ENCODE measurements at places on chromosomes 11 and 22.

DNA sequence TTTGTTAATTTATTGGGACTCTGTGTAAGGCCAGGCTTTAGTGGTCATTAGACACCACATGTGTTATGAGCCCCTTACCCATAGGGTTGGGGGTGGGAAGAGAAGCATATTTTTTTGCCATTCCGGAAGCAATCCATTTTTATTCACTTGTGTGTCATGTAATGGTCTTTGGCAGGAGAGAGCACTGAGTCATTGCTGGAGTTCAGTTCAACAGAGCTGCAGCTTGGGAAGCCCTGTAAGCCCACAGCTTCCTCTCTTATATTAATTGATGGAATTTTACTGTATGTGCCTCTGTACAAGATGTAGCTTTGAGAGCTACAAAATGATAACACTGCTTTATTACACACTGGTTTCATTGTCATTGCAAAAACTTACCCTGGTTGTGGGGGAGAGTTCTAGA is 177.3 kb upstream of the SORL1-AS1 start:
- DNase-seq: no peak

- no peak for DNase-seq
Observed at GRCh38 chr11:12170984-12171383, 60.6 kb downstream of the MICAL2 start.

GRCh38 chr11:74084796-74085541 is 76.1 kb upstream of the UCP3 start:
- no peak for DNase-seq

DNA sequence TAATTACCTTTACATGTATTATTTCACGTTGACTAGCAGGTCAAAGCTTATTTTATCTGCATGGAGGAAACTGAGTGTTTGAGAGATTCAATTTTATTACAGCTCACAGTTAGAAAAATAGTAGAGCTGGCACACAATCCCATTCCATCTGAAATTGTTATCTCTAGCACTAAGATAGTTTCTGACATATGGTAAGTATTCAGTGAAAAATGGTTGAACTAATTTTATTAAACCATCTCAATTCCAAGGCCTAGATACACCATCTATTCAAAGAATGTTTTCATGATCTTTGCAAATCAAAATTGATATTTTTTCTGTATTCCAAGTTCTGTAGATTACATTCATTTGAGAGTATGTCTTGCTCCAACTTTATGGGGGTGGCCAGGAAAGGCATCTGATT is 125.4 kb upstream of the FAT3 start:
- DNase-seq: no peak

DNA sequence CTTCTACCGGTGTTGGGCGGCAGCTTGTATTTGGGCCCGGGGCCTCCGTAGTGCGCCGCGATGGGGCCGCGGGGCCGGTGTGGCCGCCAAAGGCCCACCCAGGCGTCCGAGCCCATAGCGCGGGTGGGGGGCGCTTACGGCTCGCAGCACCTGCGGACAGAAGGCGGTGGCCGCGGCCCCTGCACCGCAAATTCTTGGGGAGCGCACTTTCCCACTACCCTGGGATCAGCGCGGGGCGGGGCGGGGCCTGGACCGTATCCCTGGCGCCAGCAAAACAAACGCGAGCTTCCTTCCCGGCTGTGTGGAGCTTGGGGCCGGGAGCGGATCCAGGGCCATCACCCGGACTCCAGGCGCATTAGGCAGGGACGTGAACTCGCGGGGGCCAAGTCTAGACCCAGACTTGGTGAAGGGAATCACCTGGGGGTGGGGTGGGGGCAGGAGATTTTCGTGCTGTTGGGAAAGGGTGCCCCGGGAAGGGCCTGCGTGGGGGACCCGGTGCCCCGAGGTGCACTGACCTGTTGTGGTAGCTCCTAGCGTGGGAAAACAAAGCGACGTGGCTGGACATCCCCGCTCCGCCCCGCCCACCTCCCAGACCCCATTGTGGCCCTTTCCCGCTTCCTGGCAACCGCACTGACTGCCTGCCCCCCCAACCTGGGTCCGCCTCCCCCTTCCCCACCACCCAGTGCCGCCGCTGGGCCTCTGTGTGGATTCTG is 2.3 kb upstream of the TYMP start:
- DNase-seq: no peak

DNA sequence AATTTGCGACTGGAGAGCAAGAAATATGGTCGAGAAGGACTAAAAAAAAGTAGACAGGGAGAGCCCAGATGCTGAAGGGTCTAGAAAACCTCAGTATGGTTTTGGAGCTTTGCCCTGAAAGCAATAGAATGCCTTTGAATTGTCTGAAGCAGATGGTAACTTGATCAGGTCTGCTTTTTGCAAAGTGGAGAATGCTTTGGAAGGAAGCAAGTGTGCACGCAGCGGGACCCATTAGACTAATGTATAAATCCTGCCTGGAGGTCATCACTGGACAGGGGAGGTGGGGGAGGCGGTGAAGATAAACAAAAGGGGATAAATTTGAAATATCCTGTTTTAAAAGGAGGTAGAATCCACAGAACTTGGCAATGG is 757 bp upstream of the HINFP start:
- no peak for DNase-seq

DNA sequence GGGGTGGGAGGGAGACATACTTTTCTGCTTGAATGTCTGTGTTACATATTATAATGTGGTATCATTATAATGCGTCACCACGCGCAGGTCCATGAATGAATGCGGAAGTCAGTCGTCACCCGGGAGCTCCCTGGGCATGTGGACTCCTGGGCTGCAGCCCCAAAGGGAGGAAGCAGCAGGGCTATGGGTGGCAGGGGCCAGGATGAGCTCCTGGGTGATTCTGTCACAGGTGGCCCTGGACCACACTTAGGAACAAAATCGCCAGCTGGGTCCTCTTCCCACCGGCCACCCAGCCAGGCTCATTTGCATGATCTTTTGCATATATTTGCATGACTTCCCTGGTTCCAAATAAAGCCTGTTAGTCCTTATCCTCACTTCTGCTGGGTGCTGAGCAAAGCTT is 51.2 kb downstream of the KCNJ4 start:
- DNase-seq: no peak

GRCh38 chr22:17097062-17097461 is 12.3 kb downstream of the IL17RA start:
- no peak for DNase-seq

Data from activated T-cell treated with anti-CD3 and anti-CD28 coated beads for 1 hour (primary cell).